ENCODE measurements at places on chromosomes 7 and 10. TPM values are rescaled to one million over a fixed set of nuclear protein-coding genes. Genes with fewer than 3 reads are reported as not detected.

The FGFBP3 gene
- 3.1 TPM for polyA plus RNA-seq

The EGR2 gene
- polyA plus RNA-seq = 4.7 TPM

The FGL2 gene
- 56.0 TPM for polyA plus RNA-seq

The MYO3A gene
- polyA plus RNA-seq = 10.2 TPM

The SFTPA2 gene
- polyA plus RNA-seq = 0.25 TPM
